Fibroblast of gingiva (primary cell): ENCODE measurements at places on chromosomes 2 and 18.

GRCh38 chr18:1499265-1499664, 594.6 kb downstream of the ADCYAP1 start:
- no peak for DNase-seq

DNA sequence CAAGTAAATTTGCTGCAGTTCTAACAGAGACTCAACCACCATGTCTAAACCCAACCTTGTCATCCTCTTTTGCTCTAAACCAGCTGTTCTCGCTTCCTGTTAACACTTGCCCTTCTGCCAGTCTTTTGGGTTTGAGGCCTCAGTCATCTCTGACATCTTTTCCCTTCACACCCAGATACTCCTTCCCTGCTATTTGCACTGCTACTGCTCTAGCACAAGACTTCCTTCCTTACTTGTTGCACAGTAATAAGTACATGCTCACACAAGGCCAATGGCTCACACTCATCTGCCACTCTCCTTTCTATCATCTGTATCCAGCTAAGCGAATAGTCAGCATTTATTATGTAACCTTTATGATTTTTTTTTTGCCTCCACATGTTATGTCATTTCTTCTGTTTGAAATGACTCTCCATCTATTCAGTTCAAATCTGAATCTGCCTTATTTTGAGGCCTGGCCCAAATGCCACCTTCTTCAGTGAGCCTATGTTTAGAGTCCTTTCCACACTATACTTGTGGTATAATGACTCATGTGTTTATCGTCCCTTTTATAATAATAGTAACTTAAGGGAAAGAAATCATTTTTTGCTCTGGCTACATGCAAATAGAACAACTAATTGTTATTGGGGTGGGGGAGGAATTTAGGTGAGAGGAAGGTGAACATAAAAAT, 22.5 kb upstream of the CDKL4 start:
- no peak for DNase-seq

- DNase-seq, result no peak
Observed at GRCh38 chr2:203432811-203433210, 102.3 kb downstream of the RAPH1 start.

- DNase-seq, result no peak
Observed at GRCh38 chr2:204706939-204707338, 161.7 kb downstream of the PARD3B start.

GRCh38 chr2:86026744-86027065, 79.0 kb downstream of the POLR1A start:
- DNase-seq, result no peak

GRCh38 chr2:7765236-7765635, 848.0 kb downstream of the RNF144A start:
- DNase-seq, result no peak

- DNase-seq, result no peak
Observed at GRCh38 chr2:147888680-147889079, 43.9 kb downstream of the ACVR2A start.

- DNase-seq, result no peak
Observed at GRCh38 chr2:108605947-108606346, 71.7 kb downstream of the LIMS1 start.

DNA sequence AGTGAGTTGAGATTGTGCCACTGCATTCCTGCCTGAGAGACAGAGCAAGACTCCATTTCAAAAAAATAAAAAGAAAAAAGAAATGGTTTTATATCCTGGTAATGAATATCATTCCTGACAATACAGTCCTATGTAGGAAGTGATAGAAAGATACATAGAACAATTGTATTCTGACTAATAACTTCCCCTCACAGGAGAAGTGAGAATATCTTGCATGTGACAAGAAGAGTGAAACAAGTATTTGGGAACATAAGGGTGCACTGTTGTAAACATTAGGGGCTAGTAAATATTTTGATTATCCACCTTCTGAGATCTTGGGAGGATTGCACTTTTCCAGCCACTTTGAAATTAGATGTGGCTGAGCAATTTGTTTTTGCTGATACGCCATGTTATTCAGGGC, 40.7 kb downstream of the KLHL14 start:
- DNase-seq, result no peak

DNA sequence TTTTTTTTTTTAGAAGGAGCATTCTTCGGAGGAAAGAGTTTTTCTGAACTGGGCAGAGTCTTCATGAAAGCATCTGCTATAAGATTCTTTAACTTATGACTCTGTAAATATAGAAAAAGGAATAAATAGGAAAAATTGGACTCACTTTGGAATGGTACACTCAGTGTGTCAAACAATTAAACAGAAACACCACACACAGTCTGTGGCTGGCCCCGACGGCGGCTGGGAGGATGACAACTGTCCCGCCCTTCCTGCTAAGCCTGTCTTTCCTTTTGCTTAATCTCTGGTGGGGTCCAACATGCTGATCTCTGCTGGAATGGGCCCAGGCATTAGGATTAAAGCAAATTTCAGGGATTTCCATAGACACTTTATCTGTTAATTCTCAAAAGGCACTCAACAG, 12.5 kb upstream of the RAB31 start:
- no peak for DNase-seq

- no peak for DNase-seq
Observed at GRCh38 chr2:46230677-46231425, 66.4 kb upstream of the EPAS1 start.

DNA sequence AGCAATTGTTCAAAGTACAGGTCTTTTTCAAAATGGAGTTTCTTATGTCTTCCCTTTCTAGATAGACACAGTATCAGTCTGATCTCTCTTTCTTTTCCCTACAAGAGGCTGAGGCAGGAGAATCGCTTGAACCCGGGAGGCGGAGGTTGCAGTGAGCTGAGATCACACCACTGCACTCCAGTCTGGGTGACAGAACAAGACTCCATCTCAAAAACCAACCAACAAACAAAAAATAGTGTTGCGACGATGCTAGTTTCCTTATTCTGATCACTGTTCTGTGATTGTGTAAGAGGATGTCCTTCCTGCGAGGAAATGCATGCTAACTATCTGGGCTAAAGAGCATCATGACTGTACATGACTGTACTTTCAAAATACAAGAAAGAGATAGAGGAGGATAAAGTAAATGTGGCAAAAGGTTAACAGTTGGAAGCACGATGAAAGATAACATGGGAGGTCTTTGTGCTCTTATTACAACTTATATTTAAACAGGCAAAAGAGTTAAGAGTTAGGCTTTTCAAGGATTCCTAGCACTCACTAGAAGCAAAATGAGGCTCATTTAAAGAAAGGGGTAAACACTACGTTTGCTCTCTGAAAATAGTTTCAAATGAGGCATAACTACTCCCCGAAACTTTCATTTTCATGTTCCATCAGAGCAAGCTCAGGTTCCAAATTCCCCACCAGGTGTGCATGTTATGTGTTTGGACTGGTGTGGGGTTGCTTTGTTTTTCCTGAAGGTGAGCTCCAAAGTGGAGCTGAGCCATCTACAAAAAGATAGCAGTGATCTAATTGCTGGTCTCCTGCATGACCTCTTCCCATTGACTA, 23.8 kb downstream of the SOWAHC start:
- DNase-seq, result peak; percentile 73

GRCh38 chr2:219637842-219638185, 10.4 kb downstream of the SLC4A3 start:
- DNase-seq, result no peak

DNA sequence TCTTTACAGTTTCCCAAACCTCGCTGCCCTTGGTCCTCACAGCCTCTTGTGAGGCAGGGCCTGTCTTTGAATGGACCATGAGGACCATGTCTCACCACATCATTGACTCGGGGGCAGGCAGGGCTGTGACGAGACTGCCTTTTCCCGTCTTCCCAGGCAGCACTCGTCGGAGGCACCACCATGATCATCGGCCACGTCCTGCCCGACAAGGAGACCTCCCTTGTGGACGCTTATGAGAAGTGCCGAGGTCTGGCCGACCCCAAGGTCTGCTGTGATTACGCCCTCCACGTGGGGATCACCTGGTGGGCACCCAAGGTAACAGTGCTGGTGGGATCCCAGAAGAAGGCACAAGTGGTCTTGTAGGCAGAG, 45.7 kb upstream of the MAPRE3 start:
- no peak for DNase-seq

DNA sequence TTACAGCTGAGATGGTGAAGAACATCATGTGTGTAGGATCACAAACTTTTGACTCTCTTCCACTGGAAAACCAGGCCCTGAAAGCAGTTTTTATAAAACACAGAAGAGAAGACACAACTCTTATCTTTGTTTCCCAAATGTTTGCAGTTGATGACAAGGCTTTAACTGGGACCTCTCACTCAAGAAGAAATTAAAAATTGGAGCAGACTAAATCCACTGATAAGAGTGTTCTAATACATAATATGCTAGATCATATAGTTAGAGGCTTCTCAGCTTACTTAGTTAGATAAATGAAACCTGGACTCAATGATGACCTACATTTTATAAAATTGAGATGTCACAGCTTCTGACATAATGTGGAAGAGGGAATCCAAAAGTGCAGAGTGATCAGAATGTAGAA, 158.3 kb upstream of the WDSUB1 start:
- DNase-seq, result no peak

GRCh38 chr2:32008805-32009515, 1.8 kb downstream of the MEMO1 start:
- peak; percentile 0 for DNase-seq

GRCh38 chr18:33606621-33607020, 28.6 kb downstream of the ASXL3 start:
- DNase-seq, result no peak

DNA sequence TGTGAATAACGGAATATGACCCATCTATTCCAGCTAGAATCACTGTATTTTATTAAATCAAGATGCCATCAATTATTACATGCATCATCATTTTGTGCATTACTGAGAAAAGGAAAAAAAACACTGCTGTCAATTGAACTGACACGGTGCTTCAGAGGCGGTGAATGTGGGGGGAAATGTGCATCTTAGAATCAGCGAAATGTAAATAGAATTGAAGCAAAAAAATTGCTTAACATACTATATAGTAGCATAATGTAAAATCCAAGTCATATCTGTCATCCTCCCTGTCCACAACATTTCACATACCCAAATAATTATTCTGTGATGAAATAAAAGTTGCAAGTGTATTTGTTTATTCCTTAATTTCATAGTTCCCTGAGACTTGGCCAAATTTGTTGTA, 84.6 kb downstream of the PRKRA start:
- DNase-seq, result no peak

- DNase-seq, result no peak
Observed at GRCh38 chr18:23263551-23264235, 128.4 kb downstream of the CABLES1 start.

GRCh38 chr2:71790226-71791060, 337.1 kb downstream of the DYSF start:
- no peak for DNase-seq

- DNase-seq, result no peak
Observed at GRCh38 chr2:39732482-39732881, 46.6 kb downstream of the THUMPD2 start.

GRCh38 chr18:58861353-58861752, 3.3 kb upstream of the ZNF532 start:
- DNase-seq, result no peak

- no peak for DNase-seq
Observed at GRCh38 chr2:45192991-45193390, 183.7 kb upstream of the SIX2 start.

- DNase-seq, result peak; percentile 70
Observed at GRCh38 chr2:190551928-190552327, 17.4 kb upstream of the NEMP2 start.

GRCh38 chr2:29921560-29921915, at the start of gene ALK:
ALK (minus strand) TSS chr2:29921586; CDS start chr2:29920659, 927 bp downstream.
- peak; percentile 34 for DNase-seq

- DNase-seq, result no peak
Observed at GRCh38 chr18:39681061-39681460, 2115.5 kb upstream of the CELF4 start.

- DNase-seq, result no peak
Observed at GRCh38 chr2:227466887-227467600, 4.9 kb upstream of the AGFG1 start.

DNA sequence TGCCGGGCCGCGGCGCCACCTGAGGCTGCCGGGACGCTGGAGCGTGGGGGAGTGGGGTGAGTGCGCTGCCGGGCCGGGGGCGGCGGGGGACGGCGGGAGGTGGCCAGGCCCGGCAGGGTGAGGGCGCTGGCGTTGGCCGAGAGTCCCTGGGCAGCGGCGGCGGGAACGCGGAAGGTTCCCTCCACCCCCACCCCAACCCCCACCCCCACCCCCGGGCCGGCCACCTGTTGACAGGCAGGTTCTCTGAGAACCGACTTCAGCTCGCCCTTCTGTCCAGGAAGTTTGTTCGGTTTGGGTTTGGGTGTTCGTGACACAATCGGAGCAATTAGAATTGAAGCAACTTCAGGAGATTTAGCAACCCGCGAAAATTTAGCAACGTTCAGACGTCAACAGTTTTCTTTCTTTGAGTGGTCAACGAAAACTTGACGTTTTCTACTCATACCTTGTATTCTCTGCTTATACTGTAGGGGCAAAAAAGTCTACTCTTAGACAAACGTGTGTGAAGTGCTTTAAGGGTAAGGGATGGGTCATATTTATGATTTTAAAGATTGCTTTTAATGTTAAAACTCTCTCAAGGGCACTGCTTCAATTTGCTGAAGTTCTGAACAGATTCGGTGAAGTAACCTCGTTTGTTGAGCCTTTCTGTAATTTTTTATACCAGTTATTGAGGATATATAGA, 9.3 kb downstream of the OTX1 start:
- no peak for DNase-seq

DNA sequence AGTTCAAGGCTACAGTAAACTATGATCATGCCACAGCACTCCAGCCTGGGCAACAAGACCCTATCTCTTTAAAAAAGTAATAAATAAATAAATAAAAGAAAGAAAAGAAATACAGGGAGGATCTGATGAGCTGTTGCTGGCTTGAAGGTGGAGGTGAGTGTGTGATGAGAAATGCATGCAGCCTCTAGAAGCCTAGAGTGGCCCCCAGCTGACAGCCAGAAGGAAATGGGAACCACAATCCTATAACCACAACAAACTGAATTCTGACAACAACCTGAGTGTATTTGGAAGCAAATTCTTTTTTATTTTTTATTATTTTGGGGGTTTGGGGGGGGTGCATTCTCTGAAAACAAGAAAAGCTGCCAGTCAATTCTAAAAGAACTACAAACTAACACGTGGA, 14.6 kb downstream of the NOL10 start:
- DNase-seq, result no peak

DNA sequence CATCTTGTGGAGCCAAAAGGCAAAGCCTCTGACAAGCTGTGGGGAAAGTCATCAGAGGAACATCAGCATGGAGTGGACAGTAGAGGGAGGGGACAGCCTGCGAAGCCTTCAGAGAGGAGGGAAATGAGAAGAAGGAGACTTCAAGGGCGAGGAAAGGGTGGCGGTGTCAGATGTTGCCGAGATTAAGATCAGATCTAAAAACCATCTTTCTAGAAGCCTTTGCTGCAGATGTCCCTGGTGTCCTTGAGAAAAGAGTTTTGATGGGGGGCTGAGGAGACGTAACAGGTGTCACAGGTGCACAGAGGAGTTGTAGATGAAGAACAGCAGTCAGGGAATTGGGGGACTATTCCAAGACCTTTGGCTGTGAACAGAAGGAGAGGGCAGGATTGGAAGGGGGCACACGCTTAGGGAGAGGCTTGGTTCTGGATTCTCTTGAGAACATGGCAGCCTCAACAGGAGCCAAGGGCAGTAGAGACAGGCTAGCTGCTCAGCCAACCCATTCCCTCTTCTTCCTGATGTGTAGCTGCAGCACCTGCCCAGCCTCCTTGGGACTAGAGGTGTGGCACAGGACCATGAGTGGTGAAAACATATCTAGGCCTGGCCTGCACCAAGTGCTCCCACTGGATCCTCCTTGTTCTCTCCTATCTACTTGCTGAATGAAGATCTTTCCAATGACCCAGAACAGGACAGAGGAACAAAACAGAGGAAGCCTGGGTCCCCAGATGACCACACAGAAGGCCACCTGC, 22.7 kb upstream of the NCL start:
- DNase-seq, result no peak
